ENCODE measurements at places on chromosomes 4 and X.

DNA sequence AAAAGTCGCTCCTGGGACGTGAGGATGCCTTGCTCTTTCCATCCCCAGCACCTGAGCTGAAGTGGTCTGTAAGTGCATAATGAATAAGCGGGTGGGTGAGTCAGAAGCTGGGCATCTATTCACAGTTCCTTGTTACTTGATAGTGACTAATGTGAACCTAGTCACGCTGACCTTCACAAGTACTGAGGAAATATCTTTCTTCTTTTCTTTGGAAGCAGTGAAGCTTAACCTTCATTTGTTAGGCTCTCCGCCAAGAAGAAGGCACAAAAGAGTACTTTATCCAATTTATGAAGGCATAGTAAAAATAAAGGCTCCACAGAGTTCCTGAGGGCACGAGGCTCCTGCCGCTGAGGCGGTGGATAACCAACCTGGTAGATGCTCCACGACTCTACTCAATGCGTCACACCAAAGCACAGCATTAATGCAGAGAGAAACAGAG, 475.7 kb upstream of the SLIT2 start:
- peak; percentile 70 for DNase-seq

GRCh38 chr4:16240300-16240699, 14.0 kb upstream of the TAPT1 start:
- no peak for DNase-seq

- DNase-seq: no peak
Measured at GRCh38 chr4:38279077-38279476, 318.9 kb downstream of the PTTG2 start.

- DNase-seq: no peak
Measured at GRCh38 chrX:19855700-19856381, 31.6 kb downstream of the SH3KBP1 start.

GRCh38 chrX:57313583-57314215, 27.2 kb downstream of the FAAH2 start:
- DNase-seq: no peak

DNA sequence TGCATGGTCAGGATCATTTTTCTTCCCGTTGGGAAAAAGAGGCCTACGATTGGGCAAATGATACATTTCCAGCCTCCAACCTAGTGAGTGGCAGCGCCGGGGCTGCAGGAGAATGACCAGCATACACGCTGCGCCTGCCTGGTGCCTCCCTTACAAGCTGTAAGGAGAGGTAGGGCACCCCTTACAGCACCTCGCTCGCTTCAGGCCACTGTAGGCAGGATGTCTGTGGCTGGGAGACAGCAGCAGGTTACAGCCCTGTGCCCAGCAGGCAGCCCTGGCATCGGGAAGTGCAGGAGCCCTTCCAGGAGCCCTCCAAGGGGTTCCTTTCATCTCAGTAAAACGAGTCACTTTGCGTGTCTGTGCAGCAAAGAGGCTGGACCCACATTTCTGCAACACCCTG, 88.4 kb downstream of the EVC start:
- DNase-seq: peak; percentile 34

- no peak for DNase-seq
Measured at GRCh38 chr4:46946919-46947536, 38.0 kb upstream of the COX7B2 start.

DNA sequence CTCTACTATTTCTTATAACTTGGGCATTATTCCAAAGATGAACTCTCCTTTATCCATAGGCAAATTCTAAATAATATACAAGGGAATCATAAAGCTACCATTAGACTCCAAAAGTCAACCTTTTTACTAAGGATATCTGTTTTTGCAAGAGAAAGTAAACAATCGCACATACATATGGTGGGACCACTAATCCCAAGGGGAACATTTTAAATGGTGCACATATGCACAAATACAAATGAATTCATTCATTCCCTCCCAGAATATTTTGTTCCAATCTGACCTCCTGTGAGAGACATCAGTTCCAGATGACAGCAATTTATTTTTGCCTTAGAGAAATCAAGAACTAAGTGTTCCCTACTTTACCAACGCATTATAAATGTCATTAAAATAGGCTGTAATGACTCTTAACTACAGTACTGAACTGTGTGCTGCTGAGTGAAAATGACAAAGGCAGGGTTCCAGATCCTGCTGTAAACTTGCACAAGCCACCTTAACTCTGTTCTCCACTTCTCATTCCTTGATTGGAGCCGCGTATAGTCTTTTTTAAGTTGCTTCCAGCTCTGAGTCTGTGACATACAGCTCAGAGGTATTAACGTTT, 2.0 kb downstream of the DHX15 start:
- no peak for DNase-seq

DNA sequence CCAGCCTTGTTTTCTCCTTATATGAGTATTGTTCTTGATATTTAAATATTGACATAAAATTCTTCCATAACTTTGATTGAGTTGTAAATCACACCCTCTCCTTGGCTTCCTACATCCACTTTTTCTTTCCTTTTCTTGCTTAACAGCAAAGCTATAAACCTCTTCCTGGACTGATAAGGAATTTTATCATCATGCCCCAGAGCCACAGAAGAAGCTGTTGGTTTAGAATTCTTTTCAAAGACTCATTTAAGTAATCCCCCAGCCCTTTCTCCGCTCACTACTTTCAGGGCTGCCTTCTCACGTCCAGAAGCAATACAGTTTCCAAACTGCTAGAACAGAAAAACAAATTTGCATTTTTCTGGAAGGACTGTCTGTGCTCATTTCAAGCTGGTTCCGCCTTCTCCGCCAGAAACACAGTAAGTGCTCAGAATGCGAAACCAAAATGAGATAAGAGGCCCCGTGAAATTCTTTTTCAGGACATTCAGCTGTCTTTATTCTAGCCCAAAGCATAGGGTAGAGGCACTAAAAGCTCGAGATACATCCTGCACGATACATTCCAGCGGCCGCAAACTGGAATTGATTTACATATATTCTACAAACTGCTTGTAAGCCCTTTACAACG, 849 bp downstream of the MID1 start:
- DNase-seq: no peak

DNA sequence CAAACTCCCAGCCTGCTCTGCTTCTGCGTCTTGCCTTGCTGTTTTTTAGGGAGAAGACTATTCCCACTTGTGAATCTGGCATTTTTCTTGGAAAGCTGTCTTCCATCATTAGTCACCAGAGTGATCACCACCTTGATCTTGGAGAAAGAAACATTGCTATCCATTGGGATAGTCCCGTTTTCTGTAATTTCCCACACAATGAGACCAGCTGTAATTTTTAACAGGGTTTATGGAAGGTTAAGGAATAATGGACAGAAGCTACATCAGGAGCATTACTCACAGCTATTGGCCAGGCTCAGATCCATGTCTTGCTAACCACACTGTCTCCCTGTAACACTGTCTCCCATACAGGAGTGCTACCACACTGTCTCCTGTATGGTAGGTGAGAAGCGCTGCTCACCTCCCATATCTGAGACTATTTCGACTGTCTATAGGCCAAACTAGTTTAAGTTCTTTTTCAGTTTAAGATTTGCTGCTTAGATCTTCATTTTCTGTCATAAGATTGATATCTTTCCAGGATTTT, 523.0 kb downstream of the SPRY1 start:
- DNase-seq: no peak

GRCh38 chrX:66016905-66017658, 22.8 kb downstream of the VSIG4 start:
- no peak for DNase-seq

DNA sequence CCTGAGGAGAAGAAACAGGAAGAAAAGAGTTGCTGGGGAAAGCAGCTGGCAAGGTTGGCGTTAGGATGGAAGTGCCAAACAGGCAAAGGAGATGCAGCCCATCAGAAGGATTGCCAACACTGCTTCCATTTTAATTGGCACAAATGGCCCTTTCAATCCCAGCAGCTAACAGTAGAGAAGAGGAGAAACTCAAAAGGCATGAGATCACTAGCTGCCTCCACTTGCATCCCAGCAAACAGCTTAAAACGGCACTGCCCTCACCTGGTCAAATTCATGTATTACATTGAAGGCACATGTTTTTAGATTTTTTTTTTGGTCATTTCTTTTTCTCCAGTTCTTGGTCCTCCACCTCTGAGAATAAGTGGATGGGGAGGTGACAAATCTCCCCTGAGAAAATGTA, 14.9 kb upstream of the LOC101059915 start:
- DNase-seq: peak; percentile 49

GRCh38 chr4:56181140-56181953, 205.9 kb downstream of the AASDH start:
- DNase-seq: no peak

GRCh38 chr4:53489279-53489889, 101.9 kb downstream of the LNX1 start:
- DNase-seq: no peak

DNA sequence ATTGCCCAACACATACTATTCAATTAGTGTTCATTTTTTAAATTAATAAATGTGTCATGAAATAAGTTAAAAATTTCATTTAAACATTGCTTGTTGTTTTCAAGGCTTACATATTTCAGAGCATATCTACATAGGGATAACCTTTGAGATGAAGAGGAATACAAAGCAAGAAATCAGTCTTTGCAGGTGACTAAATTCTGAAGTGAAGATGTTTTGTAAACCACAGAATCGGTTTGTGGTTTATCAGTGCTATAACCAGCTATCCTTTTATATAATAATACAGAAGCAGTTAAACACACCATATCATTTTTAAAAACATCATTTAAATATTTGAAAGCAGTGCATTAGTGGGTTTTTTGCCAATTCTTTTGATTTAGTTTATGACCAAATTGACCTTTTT, 26.9 kb downstream of the FAM241A start:
- no peak for DNase-seq

DNA sequence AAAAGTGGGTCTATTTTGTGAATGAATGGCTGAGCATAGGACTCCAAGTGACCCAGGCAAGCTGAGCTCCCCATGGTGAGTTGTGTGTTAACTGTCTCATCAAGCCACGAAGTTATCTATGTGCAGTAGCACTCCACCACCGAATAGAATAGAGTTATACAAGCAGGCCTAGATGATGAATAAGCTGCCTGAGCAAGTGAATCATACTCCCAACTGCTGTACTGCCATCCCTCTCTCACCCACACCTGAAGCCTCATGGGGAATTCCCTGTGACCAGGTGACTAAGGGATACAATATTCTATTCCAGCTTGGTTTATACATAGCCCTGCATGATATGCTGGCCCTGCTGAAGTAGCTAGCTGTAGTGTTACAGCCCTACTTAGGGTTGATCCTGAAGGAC, 38.7 kb downstream of the KDM5C start:
- no peak for DNase-seq

- DNase-seq: no peak
Measured at GRCh38 chr4:107747748-107748486, 27.9 kb upstream of the PAPSS1 start.

GRCh38 chrX:45258731-45259402, 58.2 kb upstream of the DIPK2B start:
- no peak for DNase-seq

DNA sequence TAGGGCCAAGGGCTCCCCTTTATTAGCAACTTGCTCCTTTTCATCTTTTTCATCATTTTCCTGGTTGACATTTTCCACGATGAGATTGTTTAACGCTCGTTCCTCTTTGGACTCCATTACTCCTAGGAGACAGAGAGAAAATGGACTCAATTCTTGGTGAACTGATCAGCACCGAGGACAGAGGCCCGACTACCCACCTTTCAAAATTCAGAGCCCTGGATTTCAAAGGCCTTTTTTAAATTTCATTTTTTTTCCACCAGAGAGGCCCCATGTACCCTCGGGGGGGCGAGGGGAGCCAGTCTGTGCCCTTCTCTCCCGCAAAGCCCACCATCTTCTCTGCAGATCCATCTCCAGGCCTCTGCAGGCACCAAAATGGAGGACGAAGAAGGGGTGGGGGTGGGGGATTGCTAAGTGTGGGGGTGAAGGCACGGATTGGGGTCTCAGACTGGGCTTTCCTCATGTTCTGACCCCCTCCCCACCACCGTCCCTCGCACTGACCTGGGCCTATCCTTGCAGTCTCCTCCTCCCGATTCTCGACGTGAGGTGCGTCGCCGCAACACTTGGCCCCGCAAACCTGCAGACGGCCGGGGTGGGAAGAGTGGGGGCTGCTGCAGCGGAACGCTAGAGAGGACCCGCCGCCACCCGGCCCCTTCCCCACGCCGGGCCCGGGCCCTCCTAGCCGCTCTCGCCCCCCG, 783 bp downstream of the BEX2 start:
- DNase-seq: no peak

GRCh38 chrX:53357799-53358530, 64.5 kb downstream of the SMC1A start:
- DNase-seq: no peak

- no peak for DNase-seq
Measured at GRCh38 chr4:54073271-54073880, 9.0 kb upstream of the CHIC2 start.

- no peak for DNase-seq
Measured at GRCh38 chrX:45954026-45954425, 591.2 kb downstream of the ZNF674 start.

DNA sequence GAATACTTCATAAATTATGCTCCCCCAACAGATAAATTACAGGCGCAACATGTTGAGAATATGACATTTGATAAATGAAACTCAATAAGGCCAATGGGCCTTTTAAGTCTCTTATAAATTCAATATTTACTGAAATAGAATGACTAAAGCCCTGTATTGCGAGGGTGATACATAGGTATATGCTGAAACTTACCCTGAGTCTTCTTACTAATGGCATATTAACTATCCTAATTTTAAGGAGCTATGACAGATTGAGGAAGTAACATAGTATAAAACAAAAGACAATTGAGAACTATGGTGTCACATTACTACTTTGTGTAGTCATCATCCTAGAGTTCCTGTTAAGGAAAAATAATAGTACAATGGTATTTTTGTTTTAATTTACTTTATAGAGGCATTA, 440.7 kb downstream of the IL15 start:
- DNase-seq: no peak

- no peak for DNase-seq
Measured at GRCh38 chr4:139978692-139979091, 175.3 kb downstream of the MAML3 start.
